Neural crest cell (in vitro differentiated cells): ENCODE measurements at places on chromosomes 6 and 20. TPM values are rescaled to one million over a fixed set of nuclear protein-coding genes. Genes with fewer than 3 reads are reported as not detected.

CCM2L gene
- total RNA-seq: 0.14 and 0.26 TPM in 2 replicates

TMEM74B gene
- total RNA-seq: 2.7 and 3.3 TPM in 2 replicates

ETV7 gene
- total RNA-seq: not detected in 2 replicates

HEY2 gene
- 10.8 and 11.6 TPM in 2 replicates for total RNA-seq

FGD2 gene
- total RNA-seq: not detected in 2 replicates

MRAP2 gene
- total RNA-seq: 0.93 and 1.4 TPM in 2 replicates

MLN gene
- total RNA-seq: not detected in 2 replicates

BMP5 gene
- total RNA-seq: 2.2 and 2.4 TPM in 2 replicates

SSTR4 gene
- not detected in 2 replicates for total RNA-seq

CLVS2 gene
- 1.2 and 1.3 TPM in 2 replicates for total RNA-seq

SRMS gene
- total RNA-seq: not detected in 2 replicates

GRCh38 chr20:57450931-57451330 is 59.7 kb downstream of the RBM38 start:
- no peak for DNase-seq

DNA sequence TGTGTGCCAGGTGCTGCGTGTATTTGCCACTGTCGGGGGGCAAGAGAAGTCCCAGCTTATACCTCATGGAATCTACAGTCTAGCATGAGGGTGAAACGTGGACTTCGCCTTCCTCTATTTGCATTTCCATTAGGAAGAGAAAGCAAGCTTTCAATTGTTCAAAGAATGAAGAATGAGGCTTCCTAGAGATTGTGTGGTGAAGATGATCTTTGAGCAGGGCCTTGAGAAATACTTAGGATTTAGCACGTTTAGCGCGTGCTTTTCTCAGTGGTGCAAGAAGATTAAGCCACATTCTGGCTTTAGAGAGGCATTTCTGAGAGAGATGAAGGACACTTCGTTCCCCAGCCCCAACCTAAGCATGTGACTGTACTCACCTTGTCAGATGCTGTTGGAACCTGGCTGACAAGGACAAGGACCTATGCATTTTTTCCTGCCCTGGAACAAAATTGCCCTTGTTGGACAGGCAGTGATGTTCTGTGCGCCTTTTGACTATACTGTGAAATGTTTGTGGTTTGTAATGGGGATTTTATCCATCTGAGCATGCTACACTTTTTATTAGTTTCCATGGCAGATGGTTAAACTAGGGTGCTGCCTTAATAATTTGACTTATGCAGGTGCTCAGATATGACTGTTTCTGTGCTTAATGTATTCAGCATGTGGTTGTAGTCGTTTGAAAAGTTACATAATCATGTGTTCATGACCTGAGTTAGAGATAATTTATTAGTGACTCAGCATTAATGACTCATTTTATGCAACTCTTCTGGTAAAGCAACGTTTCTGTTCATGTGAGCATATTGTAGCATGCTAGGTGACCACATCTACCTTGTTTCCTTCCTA is 10.7 kb downstream of the TULP4 start:
- DNase-seq: no peak

DNA sequence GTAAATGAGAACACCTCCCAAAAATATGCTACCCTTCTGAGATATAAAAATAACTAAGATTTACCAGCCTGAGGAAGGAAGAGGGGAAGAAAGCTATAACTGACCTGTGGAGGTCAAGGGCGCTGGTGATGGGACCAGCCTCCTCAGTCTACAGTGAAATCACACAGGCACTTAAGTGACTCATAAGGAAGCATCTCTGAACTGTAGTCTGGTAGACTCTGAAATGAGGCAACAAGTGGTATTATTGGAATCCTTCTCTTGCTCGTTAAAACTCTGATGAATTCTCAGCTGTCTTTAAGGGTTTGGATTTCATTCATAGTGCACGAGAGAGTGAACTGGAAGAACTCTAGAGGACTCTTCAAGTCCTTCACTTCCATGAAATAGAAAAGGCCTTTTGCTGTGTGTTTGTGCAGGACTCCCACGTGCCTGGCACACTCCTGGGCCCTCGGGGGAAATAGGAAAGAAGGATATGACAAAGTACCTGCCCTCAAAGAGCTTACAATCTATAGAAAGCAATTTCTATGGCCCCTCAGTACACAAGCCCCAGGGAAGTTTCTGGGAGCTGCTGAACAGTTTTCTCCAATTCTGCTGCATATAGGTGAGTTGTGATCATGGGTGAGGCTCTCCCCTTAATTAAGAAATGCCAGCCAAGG is 231.8 kb upstream of the RREB1 start:
- DNase-seq: no peak

GRCh38 chr20:9110916-9111432 is 42.1 kb downstream of the PLCB4 start:
- no peak for DNase-seq

DNA sequence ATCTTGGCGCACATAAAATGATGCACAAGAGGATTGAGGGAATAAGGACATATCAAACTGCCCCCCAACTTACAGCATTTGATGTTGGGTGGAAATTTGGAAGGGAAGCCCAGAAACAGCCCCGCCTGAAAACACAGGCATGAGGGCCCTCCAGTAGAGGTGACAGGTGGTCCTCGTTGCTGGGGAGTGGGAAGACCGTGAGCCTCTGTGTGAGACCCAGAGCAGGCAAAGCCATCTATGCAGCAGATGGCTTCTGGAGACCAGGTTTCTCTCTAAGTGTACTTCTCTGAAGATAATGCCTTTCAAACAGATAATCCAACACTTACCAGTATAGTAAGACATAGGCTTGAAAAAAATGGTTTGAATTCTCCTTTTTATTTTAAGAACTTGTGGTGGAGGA is 132.2 kb upstream of the INSM1 start:
- DNase-seq: no peak

- no peak for DNase-seq
Measured at GRCh38 chr20:63125838-63126601, 89.9 kb downstream of the YTHDF1 start.

DNA sequence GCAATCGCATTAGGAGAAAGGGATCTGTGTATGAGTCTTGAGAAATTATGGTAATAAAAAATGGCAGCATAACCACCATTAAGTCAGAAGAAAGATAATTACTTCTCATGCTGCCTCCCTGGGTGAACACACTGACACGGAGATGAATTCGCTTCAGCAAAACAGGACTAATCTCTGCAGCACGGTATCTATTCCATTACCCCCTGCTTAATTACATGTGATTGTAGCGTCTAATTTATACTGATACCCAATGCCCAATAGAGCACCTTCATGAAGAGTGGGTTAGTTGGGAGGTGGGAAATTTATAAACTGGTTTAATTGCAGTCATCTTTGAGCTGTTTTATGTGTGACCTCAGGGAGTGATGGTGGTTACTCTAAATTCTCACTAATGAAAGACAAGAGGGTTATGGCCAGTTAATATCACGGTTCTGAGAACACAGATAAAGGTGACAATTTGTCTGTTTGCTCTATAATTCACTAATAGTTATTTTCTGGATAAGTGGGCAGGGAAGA is 476.2 kb upstream of the SULF2 start:
- DNase-seq: no peak

DNA sequence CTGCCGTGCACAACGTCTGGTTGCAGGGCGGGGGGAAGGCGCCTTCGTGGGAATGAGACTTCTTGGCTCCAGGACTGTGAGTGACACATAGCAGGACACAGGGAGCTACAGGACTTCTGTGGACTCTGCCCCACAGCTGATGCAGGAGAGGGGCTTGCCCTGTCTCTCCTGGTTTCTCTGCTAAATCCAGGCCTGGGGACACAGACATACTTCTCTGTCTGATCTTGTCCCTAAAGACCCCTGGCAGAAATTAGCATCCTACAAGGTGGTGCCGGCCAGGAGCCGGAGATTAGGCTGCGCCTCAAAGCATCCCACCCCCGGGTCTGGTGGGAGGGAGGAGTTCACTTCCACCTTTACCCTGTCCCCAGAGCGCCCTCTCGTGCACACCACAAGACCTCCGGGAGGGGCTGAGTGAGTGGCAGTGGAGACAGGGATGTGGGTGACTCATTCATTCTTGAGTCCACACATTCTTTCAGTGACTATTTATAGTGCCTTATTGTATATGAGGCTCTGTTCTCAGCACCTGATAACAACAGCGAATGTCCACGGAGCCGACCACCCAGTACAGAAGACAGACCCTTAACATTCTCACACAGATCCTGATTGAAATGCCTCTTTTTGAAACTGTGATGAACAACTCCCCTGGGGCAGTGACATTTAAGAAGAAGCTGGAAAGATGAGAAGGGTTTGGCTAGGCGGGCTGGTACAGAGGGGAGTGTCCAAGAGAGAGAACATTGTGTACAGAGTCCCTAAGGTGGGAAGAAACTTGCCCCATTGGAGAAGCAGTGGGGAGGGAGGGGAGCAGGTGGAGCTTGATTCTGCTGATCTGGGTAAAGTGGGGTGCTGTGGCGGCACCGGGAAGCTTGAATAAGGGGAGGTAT is 39.0 kb downstream of the GMPR start:
- peak; percentile 19 for DNase-seq

- no peak for DNase-seq
Measured at GRCh38 chr6:111880181-111880888, 7.1 kb upstream of the FYN start.

DNA sequence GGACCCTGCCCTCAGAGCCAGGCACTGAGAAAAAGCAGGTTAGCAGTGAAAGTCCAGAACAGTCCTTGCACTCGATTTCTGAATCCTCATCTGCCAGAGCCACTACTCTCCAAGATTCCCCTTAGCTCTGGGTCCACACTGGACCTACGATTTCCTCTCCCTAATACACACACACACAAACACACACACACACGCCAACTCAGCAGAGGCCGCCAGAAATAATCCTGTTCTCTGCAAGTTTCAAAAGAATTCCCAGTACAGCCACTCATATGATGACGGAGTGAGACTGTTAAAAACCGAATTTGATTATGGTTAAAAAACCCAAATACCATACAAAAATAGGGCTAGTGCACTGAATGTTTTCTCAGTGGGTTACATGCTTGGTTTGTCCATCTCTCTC is 90.8 kb downstream of the GMPR start:
- no peak for DNase-seq

DNA sequence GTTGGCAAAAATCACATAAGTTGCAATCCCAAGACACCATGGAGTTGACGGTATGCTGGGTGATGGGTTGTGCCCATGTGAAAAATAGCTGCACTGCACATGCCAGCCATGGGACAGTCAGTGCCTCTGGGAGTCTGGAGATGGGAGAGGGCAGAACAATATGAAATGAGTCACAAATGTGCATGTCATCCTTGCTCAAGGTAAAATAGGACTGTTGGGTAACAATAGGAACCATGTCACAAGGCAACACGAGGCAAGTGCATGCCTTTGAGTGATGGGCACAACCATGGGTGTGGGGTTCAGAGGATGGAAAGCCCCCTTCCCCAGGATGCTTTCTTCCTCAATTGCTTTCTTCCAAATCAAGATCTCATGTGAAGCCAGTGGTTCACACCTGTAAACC is 70.5 kb upstream of the PIM1 start:
- no peak for DNase-seq

- DNase-seq: no peak
Measured at GRCh38 chr6:153135681-153136080, 4.6 kb upstream of the RGS17 start.

GRCh38 chr20:3923818-3924217 is 34.6 kb downstream of the PANK2 start:
- no peak for DNase-seq

- no peak for DNase-seq
Measured at GRCh38 chr6:87697581-87698546, 4.2 kb downstream of the AKIRIN2 start.

GRCh38 chr20:112396-112795 is 24.9 kb downstream of the DEFB125 start:
- DNase-seq: no peak

DNA sequence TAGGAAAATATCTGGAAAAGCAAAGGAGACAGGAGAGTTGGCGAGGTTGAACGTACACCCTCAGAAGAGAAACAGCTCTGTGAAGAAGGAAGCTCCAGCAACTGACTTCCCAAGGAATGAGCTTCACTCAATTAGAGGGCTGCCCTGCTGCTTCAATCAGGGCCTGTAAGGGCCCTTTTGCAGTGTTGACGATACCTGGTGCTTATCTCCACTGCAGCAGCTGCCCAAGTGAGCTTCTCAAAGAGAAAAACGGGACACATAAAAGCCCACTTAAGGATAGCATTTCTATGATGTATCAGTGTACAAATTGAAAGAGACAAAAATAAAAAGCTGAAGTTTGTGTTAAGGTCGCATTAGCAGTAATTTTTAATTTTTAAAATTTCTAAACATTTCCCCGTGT is 16.4 kb downstream of the SEC63 start:
- no peak for DNase-seq

GRCh38 chr6:13365320-13365719 is 37.0 kb upstream of the TBC1D7 start:
- DNase-seq: no peak

GRCh38 chr6:67633058-67633457 is 1002.0 kb upstream of the ADGRB3 start:
- DNase-seq: no peak

DNA sequence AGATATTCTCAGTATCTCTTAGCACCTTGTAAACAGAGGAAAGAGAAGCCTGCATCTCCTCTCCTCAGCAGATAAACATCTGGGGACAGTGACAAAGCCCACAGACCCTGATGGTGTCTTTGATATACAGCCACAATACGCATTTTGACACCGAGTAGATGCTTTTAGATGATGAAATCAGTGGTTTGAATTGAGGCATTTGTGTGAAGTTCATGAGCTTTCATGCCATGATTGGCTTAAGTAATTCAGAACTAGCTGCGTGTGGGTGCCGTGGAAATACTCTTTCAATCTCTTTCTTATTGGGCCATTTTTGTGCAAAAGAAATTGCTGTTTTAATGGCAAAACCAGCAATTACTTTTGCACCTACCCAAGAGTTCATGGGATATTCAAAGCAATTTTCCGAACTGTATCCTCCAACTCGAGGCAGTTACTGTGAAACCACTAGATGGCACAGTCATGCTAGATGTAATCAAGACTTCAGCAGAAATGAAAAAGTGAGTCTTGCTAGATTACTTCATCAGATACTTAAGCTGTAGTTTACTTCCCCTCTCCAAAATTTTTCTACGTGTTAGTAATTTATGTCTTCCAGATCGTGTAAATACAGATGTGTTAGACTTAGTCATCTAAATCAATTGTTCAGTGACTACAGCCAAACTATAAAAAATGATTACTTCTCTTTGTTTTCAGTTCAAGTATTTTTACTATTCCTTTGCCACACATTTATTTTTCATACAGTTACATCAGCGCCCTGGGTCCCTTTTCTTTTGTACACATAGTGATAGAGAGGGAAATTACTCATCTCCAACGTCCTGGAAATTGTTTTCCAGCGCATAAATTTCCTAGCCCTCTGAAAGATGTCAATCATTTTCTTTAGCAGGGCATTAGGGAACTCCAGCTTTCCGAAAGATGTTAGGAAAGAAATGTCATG is 49.4 kb downstream of the IYD start:
- no peak for DNase-seq

GRCh38 chr6:37988696-37989095 is 169.2 kb downstream of the ZFAND3 start:
- DNase-seq: no peak

- no peak for DNase-seq
Measured at GRCh38 chr20:57705127-57705899, 4.5 kb downstream of the PMEPA1 start.

DNA sequence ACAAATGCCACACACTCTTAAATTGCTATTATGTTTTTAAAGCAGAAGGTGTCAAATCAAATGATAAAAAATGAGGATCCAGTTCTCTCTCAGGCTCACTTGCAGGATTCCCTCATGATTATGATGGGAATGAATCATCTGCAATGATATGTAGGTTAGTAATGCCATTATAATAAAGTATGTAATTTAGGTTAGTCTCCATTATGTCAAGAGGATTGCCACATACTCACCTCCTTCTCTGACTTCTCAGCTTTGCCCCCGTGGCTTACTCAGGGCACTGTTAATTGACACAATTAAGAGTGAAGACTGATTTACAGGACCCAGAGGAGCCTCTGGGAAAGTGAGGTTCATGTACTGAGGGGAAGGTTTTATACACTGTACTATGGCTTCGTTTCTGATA is 591.7 kb upstream of the NRSN1 start:
- DNase-seq: no peak
